ENCODE measurements at places on chromosomes 1 and 21.
A peak's percentile ranks its signal among the peaks of the same experiment; 100 is the strongest.

DNA sequence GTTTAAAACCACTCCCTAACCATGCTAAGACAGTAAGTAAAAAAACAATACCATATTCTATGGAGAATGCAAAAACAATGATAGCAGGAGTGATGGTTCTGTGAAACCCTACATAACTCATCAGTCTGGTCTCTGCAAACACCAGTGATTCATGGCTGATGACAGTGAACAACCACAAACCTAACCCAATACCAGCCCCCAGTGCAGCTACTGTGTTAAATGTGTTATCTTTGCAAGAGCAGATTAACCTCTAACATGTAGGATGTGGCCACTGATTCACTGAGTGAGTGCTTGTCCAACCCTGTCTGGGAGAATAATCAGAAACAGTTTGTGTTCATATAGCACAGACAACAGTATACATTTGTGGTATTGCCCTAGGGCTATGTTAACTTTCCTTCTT lies 100.2 kb upstream of the COG2 start:
- DNase-seq: peak; percentile 36

DNA sequence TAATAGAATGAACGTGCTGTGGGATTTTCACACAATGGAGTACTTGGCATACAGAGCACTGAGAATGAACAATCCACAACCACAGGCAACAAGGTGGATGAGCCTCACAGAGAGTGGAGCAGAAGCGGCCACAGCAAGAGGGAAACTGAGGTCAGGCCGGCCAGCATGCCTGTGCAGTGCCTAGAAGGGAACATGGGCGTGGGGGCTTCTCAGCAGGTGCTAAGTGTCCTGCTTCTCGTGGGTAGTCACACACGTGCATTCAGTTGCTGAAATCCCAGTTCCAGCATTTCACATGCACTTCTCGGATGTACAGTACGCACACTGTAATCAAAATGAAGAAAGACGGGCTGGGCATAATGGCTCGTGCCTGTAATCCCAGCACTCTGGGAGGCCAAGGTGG lies 33.1 kb downstream of the WDR4 start:
- DNase-seq: peak; percentile 3

GRCh38 chr1:154081386-154082126 lies 73.3 kb downstream of the NUP210L start:
- no peak for DNase-seq

DNA sequence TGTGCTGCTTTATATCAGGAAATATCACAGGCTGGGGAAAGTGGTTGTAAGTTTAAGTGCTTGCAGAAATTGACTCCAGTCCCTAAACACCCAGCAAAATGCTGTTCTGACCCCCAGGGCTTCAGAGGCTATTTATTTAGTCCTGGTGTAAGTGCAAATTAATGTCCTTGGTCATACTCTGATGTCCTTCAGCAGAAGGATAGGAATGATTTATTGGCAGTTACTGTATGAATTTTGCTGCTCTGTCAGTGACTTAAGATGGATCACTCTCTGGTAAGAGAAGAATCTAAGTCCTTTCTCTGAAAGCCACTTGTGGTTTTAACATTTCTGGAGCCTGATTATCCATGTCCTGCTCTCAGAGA lies 21.9 kb downstream of the FAM20B start:
- DNase-seq: no peak

DNA sequence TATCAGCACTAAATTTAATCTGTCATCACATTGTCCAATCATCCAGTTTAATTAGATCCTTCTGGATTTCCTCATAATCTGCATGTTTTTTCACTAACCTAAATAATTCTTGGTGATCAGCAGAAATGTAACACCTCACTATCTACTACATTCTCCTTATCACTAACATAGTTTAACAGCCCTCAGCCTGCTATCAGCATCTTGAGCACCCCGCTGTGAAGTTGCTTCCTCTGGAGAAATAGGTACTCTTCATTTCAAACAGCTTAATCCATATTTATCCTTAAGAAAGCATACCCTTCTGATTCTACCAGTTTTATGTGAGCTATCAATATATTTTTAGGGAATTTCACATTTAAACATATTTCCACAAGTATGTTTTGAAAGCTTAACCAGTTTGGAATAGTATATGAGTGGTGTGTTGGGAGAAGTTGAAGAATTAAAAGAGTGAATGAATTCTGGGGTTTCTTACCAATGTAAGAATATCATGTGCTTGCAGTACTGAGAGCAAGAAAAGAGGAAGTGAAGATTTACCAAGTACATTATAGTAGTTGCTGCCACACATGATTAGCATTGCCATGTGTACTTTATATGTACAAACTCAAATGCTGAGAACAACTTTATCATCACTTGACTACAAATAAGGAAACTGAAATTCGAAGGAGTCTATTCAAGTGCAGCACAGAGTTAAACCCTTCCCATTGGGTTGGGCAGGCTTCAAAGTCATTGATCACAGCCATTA lies 771.1 kb upstream of the ADGRL4 start:
- DNase-seq: no peak

DNA sequence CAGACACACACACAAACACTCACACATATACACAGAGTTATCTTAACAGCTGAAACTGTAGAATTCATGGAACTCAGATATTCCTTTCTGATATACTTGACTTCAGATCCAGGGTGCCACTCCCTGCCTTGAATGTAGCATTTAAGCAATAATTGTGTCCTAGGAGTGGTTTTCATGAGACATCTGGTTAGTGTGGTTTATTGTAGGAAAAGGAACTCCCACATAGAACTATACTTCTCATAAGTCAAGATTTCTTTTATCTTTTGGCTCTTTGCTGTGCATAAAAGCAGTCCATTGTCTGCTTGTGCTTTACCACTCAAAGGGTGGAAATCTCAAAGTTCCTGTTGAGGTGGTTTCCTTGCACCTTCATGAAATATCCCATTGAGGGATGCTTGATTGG lies 272.6 kb upstream of the SGIP1 start:
- DNase-seq: no peak

DNA sequence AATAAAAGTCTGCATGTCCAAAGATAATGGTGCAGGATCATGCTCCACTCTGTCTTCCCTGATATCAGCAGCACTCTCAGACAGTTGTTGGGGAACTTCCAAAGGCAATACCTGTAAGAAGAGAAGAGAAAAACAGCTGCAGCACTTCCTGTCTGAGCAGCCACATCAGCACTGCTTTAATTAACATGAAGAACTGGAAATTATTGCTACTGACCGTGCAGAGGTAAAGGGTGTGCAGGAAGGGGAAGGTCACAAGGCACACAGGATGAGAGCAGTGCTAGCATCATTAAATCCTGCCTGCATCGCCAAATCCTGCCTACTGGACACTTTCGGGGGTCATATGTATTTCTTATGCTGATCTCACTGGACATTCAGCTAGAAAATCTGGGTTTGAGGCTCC lies 379.0 kb downstream of the LMX1A start:
- DNase-seq: no peak

DNA sequence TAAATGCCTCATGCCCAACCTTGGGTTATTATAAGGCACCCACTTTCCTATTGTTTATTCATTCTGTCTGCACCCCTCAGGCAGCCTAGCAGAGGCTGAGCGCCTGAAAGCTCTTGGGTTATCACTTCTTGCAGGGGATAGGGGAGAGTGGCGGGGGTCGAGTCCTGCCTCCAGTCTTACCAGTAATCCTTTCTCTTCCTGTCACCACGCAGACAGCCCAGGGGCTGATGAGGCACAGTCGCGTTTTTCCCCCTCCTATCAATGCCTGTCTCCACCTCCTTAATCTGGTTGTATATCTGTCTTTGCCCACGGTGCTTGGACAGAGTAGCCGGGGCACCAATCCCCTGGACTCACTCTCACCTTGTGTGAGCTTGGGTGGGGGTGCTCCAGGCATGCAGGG lies 733.1 kb downstream of the MATN1 start:
- no peak for DNase-seq

- no peak for DNase-seq
Measured at GRCh38 chr1:228058949-228059633, 23.4 kb upstream of the ARF1 start.

GRCh38 chr1:83694449-83694848 lies 304.5 kb downstream of the TTLL7 start:
- no peak for DNase-seq

- no peak for DNase-seq
Measured at GRCh38 chr1:4301007-4301406, 353.4 kb upstream of the AJAP1 start.

DNA sequence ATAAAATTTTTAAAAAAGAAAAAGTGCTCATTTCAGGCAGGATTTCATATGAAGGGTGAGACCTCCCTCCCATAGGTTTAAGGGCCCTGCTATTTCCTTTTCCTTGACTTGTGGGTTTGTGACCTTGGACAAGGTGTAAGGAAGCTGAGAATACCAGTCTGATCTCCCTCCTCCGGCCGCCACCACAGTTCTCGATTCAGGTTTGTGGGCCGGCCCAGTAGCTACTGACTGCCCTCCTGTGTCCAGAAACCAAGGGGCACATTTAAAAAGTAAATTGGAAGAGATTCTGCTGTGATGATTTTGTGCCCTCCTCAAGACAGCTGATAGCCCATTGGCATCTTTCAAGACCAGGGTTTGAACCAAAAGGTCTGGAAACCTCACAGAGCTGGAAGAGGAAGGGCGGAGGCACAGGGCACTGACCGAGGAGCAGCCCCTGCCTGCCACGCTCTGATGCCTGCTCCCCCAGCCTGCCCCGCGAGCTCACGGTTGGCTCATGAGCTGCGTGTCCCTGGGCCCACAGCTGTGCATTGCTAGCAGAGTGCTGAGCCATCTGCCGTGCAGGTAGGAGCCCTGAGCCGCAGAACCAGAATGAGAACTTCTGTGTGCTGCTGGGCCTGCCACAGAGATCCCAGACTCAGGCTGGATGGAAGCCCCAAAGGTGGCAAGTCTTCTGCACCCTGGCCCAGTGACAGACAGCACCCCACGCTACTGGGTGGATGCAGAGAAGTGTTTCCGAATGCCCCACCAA lies 348.7 kb downstream of the NPHP4 start:
- DNase-seq: peak; percentile 0

DNA sequence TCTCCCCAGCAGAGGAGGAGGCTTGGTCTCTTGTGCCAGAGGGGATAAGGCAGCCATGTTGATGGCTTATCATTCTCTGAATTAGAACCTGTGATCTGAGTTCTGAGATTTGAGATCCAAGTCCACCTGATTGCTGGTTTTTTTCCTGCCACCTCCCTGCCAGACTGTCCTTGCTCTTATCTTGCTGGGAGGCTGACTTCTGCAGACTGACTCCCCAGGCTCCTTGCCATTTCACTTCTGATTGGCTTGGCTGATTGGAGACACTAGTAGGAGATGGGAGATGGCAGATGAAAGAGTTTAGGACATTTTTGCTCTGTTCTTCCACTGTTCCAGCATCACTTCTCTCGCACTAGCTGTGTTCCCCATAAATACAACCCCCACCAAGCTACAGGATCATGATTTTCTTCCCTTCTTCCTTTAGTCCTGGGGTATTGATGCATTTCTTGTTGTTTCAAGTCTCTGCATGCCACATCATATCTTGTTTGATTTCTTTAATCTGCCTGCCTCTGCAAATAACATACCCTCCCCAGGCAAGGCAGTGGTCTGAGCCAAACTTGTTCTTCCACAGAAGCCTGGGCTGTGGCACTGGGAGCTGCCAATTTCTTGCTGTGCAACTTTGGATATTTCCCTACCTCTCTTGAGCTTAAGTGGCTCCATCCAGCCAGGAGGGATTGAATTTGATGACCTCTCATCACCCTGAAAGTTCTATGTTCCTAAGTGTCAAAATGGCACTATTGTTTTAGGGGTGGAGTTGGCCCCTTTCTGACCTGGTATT lies 963 bp upstream of the CYP4B1 start:
- DNase-seq: no peak

GRCh38 chr1:154431586-154432373 lies 26.6 kb downstream of the IL6R start:
- peak; percentile 81 for DNase-seq

DNA sequence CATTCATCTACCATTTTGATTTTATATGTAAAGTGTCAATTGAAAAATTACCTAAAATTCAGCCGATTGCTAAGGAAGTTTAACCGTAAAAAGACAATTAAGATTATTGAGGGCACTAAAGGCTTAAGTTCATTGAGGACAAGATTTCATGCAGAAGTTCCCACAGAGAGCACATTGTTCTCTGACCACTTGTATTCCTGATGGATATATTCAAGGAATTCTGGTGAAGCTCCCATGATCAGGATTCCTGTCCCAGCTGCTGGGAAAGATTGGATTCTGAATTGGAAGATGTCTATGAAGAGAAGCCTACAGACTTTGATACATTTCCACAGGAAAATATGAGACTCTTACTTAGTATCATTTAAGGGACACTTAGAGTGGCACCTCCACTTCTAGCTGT lies 209.2 kb upstream of the KCTD3 start:
- no peak for DNase-seq

Data from activated T-cell treated with anti-CD3 and anti-CD28 coated beads, Interleukin-2, amount 50 U/mL, for 48 hours (primary cell).